AG10803 (cell line): ENCODE measurements at places on chromosomes 1 and 21.

GRCh38 chr1:159957824-159958268 is 3.8 kb upstream of the SLAMF9 start:
- DNase-seq, result no peak

DNA sequence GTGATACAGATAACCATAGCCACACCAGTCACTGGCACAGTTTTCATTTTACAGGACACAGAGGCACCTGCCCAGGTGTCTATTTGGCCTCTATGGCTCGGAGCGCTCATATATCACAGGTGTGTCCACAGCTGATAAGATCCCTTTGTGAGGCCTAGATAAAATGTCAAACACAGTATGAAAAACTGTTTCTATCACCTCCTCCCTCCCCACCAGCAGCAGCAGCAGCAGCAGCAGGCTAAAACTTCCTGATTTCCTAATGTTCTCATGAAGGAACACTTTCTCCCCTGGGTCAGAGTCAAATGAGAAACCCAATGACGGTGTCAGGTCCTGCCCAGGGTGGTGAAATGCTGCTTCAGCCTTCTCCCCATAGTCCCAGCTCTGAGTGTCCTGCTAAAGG is 24.4 kb downstream of the ELAPOR1 start:
- DNase-seq, result no peak

DNA sequence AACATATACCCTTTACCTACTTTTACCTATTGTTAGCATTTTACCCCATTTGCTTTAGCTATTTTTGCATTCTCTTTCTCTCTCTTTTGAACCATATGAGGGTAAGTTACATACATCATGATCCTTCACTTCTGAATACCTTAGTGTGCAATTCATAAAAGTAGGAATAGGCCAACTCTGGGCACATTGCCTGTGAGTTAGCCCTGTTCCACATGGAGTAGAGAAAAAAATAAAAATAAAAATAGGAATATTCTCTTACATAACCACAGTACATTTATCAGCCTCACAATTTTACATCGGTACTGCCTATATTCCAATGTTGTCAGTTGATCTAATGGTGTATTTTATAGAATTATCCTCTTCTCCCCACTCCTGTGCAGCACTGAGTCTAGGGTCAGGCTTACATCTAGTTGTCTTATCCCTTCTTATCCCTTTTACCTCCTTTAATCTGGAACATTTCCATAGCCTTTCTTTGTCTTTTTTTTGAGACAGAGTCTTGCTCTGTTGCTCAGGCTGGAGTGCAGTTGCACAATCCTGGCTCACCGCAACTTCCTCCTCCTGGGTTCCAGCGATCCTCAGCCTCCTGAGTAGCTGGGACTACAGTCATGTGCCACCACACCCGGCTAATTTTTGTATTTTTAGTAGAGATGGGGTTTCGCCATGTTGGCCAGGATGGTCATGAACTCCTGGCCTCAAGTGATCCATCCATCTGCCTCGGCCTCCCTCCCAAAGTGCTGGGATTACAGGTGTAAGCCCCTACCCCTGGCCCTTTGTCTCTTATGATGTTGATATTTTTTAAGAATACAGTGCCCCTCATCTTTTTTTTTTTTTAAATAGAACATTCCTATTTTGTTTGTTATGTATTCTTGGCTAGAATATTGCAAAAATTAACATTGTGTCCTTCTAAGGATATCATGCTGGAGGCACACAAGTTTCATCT is 11.1 kb upstream of the SLC30A1 start:
- peak; percentile 87 for DNase-seq

DNA sequence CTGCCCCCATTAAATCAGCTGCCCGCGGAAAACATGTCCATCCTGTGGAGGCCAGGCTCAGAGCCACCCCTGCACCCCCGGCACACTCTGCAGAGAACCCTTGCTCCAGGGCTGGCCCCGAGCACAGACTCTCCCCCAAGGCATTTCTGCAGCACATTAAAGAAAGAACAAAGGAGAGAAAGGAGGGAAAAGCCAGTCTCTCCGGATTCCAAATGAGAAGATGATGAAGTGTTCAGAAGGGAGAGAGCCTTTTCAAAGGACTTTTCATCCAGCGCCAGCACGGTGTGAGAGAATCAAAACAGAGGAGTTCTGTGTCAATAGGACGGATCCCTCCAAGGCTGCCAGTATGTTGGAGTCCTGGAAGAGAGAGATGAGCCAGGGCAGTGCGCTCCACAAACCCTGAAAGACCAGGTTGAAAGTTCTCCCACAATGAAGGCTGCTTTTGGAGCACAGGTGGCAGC is 498.3 kb downstream of the NPHP4 start:
- DNase-seq, result no peak

DNA sequence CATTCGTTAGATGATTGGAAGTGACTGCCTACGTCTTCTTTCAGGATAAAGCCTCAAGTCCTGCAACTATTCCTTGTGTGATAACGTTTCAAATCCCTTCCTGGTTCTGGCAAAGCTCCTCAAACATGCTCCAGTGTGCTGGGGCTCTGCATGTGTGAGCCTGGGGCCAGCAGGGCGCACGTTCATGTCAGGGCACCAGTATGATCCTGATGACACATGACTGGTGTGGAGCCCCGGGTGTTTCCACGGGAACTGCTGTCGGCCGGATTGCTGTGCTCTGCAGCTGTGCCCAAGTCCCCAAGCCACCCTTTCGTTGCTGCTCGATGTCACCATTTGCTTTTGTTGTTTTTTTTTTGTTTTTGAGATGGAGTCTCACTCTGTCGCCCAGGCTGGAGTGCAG is 21.3 kb downstream of the KRTAP10-1 start:
- DNase-seq, result no peak

DNA sequence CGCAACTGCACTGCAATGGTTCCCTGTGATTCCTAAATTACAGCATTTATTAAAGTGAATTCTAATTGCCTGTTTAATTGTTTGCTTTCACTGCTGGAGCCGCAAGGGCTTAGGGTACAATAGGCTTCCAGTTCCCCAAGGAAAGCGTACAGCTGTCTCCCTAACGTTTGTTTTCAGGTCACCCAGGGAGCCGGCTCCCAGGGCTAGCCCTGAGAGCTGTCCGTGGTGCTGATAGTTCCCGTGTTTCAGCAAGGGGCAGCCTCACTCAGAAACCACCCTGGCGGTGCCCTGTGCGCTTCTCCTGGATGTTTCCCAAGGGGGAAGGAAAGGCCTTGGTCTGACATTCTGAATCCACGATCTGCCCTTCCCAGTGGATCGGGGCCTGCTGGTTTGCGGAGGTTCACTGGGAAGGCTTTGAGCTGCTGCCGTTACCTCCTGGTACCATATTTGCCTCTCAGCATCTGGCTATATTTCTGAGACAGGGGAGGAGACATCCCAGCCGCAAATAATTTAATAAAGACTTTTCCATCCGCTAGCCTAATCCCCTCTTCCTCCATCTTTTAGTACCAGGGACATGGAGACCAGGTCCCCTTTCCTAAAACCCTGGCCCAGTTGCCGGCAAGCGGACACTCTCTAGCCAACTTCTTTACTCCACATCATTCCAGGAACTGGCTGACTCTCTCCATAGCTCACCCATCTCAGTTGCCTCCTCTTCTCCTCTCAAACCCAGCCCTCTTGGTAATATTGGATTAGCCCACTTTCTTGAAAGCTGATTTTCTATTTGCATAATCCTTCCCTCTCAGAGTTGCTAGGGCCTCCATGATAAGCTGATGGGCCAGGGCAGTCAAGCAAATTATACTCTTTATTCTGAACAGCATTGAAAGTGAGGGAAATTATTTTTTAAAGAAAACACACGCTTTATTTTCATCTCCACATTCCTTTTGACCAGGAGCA is 149.0 kb downstream of the IGSF21 start:
- peak; percentile 4 for DNase-seq

GRCh38 chr1:221717485-221717853 is 24.4 kb downstream of the DUSP10 start:
- no peak for DNase-seq

- peak; percentile 92 for DNase-seq
These were observed 138.5 kb downstream of the CLIC6 start for GRCh38 chr21:34807146-34807880.

GRCh38 chr1:7768583-7768982 is 2.5 kb upstream of the VAMP3 start:
- DNase-seq, result no peak

DNA sequence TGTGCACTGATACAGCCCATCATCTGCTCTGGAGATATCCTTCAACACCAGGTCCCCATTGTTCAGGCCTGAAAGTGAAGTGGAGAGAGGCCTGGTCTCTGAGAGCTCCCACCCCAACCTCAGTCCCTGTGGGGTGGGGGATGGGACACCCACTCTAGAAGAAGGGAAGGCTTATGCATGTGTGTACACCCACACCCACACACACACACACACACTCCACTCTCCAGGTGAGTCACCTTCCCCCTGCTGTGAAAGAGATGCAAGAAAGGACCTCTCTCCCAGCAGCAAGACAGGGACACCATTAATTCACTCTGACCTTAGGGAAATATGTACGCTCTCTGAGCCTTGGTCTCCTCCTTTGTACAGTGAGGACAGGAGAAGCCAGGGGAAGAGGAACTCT is 5.9 kb downstream of the VSIG8 start:
- DNase-seq, result no peak

GRCh38 chr1:205310976-205311704 is 10.4 kb downstream of the NUAK2 start:
- DNase-seq, result no peak

GRCh38 chr1:12196641-12197482 is 30.1 kb downstream of the TNFRSF1B start:
- DNase-seq, result no peak

- DNase-seq, result no peak
These were observed 633 bp upstream of the RFX5 start for GRCh38 chr1:151347523-151348246.
